Activated CD8-positive, alpha-beta memory T cell treated with anti-CD3 and anti-CD28 coated beads for 48 hours (primary cell): ENCODE measurements at places on chromosomes 13 and 19.

DNA sequence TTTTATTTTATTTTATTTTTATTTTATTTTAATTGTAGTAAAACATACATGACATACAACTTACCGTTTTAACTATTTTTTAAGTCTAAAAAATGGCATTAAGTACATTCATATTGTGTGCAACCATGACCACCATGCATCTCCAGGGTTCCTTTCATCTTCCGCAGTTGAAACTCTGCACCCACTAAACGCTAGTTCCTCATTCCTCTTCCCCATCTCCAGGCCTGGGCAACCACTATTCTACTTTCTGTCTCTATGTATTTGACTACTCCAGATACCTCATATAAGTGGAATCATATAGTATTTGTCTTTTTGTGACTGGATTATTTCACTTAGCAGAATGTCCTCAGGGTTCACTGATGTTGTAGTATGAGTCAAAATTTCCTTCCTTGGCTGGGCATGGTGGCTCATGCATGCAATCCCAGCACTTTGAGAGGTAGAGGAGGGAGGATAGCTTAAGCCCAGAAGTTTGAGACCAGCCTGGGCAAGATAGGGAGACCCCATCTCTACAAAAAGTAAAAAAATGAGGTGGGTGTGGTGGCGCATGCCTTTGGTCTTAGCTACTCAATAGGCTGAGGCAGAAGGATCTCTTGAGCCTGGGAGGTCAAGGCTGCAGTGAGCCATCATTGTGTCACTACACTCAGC, 55.7 kb upstream of the ZNF507 start:
- DNase-seq: no peak

DNA sequence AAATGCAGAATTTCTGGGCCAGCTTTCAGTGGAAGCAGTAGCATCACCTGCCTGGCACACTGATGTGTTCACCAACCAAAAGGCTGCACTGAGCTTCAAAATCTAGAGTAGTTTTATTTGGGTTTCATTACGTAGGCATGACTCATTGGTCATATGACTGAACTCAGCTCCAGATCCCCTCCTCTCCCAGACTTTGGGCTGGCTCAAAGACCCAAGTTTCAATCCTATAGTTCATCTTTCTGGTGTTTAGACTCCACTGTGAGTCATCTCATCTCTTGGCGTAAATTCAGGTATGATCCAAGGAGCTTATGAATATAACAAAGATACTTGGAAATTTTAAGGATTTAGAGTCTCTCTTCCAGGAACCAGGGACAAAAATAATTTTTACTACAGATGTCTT, 17.7 kb downstream of the ZMYM5 start:
- no peak for DNase-seq

- DNase-seq: no peak
Observed at GRCh38 chr19:28972058-28972852, 240.7 kb downstream of the UQCRFS1 start.

DNA sequence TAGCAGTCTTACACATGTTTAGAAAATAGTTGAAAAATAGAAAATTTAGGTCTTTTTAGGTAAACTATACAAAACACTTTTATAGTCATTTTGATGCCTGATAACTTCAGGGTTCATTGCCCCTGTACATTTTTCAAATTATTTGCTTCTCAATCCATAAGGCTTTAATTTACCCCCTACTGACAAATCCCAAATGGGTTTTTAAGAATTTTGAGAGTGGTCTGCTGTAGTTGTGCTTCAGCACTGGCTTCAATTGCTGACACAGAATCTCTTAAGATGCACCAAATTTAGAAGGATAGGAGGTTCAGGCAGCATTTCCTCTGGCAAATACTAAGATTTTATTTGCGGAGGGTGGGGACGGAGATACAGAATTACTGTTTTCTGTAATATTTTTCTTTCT, 89.4 kb downstream of the PCCA start:
- no peak for DNase-seq

GRCh38 chr19:48629599-48630295, 7.4 kb downstream of the DBP start:
- no peak for DNase-seq

DNA sequence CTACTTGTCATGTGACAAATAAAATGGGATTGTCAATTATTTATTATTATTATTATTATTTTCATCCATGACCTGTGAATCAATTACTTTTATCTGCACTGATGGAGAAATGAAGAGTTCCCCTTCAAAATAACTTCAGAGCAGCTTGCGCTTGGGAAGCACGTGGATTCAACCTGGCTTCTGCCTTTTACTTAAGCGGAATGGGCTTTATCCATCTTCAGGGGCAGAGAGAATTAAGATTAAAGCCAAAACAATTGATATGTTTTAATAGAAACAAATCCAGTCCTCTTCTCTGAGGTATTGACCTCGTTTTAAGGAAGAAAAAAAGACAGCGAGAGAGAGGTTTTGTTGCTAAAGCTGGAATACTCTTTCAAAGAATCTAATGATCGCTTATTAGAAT, 876 bp downstream of the SACS start:
- DNase-seq: no peak

DNA sequence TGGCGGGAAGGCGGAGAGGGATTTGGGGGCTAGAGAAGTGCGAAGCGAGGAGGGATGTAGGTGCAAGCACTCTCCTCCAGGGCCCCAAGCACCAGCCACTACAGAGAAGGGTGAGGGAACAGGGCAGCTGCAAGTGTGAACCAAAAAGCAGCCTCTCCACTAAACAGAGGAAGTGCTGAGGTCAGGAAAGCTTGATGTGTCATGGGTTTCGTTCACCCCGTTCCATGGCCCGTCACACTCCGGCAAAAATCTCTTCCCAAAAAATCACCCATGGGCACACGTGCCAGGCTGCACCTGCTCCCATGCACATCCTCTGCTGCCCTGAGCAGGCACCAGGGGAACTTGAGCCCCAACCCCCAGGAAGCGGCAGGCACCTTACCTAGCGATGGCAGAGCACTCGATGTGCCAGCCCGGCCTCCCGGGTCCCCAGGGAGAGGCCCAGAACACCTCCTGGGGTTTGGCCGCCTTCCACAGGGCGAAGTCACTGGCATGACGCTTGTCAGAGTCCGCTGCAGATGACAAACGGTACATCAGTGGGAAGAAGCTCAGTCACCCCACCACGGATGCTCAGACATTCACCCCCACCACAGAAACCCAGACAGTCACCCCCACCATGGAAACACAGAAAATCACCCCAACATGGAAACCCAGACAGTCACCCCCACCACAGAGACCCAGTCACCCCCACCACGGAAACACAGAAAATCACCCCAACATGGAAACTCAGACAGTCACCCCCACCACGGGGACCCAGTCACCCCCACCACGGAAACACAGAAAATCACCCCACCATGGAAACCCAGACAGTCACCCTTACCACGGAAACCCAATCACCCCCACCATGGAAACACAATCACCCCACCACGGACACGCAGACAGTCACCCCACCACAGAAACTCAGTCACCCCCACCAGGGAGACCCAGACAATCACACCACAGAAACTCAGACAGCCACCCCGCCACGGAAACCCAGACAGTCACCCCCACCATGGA, 29.0 kb downstream of the CARS2 start:
- no peak for DNase-seq

DNA sequence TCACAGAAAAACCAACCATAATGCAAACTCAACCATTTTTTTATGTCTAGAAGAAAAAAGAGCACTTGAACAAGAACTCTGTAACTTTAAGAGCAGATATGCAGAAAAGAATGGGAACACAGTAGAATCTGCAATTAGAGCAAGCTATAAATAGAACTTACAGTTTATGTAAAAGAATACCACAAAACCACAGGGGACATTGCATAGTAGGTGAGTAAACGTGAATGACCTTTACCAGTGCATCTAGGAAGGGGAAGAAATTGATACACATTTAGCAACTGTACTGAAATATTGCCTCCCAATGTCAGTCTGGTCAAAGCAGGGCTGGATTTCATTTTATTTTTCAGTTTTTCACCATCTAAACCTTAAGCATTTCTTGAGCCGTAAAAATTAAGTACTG, 242.2 kb upstream of the EDNRB start:
- DNase-seq: no peak

DNA sequence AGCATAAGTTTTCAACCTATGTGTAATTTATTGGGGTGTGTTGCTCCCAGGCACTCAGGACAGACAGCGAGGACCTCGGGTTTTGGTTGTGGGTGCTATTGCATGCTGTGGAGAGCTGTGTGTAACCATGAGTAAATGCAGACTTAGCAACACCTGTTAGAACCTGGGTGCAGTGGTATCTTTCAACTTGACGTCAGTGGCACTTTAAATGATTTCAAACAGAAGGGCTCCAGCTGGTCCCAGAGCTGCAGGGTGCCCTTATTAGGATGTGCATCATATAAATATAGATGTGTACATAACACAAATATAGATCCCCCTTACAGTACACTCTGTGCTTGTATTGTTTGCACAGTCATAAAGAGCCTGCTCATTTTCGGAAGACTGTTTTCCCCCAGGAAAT, 228.3 kb upstream of the IRS2 start:
- DNase-seq: no peak

DNA sequence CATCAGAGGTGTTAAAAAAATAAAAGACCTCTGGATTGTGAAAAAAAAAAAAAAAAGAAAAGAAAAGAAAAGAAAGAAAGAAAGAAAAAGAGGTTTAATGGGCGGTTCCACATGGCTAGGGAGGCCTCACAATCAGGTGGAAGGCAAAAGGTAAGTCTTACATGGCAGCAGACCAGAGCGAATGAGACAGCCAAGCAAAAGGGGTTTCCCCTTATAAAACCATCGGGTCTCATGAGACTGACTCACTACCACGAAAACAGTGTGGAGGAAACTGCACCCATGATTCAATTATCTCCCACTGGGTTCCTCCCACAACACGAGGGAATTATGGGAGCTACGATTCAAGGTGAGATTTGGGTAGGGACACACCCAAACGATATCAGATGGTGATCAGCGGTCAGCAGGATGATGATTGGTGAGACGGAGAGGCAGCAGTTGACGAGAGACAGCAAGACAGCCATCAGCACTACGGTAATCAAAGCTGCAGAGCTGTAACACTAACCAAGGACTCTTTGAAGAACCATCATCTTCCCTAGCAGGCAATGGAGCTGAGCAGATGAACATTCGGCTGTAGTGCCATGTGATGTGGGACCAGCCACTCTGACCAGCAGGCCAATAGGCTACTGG, 3.9 kb upstream of the CD209 start:
- peak; percentile 16 for DNase-seq

GRCh38 chr19:41426116-41426841, 895 bp downstream of the B3GNT8 start:
- DNase-seq: no peak

DNA sequence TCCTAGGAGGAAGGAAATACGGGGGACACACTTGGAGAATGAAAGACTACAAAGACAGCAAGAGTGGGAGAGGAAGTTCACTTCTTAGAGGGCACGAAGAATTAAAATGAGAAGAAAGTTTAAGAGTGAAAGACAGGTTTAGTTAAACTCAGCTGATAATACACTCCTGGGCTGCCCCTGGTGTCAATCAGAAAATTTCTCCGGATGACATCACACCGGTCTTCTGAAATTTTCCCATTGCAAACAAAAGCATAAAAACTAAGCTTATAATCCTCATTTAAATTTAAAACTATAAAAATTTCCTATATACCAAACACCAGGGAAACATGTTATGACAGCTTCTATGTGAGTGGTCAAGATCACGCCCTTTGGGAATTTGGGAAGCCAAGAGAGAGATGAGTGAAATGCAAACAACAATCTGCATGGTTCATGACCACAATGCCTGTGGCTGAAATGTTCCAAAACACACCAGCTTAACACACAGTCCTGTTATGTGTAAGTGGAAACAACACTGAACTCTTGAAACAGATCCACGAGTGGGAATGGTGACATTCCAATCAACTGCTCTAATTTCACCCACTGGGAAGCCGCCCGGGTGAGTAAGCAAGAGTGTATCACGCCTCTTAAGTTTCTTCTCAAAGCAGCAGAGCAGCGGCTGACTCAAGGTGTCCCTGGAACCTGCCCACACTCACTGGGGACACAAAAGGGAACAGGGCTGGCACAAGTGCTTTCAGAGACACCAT, 49.0 kb downstream of the BRD4 start:
- DNase-seq: no peak

DNA sequence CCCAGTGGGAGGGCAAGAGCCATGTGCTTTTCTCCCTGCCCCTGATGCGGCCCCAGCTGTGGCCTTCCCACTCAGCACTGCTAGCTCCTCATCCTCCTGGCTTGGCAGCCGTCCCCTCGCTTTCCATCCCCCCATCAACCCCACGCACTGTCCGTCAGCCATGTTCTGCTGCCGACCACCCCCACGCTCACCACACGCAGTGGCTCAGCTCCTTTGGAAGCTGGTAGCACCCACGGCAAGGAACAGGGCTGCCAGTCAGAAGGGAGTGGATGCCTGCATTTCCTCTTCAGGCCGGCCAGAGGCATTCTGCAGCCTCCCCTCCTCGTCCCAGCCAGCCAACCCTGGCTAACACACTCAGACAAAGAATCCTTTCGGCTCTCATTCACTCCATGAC, 6.3 kb downstream of the CALM3 start:
- no peak for DNase-seq

- no peak for DNase-seq
Observed at GRCh38 chr13:72295153-72295552, 428.1 kb upstream of the DACH1 start.

DNA sequence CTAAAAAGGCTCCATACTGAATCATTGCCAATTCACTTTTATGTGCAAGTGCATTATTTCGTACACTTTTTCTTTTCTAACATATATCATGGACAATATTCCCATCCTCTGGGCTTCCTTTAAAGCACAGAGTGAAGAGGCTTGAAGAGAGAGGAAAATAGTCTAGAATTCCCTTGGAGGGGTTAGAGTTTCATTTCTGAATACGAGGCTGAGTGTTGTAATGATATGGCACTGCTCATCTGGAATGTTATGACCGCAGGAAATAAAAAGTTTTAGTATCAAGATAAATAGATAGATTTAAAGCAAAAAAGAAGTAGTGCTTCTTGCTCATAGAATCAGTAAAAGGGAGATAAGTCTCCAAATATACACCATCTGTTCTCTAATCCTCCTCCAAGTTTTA, 412.3 kb upstream of the SLITRK1 start:
- no peak for DNase-seq

- DNase-seq: no peak
Observed at GRCh38 chr13:64289702-64290101, 2874.1 kb upstream of the PCDH20 start.

DNA sequence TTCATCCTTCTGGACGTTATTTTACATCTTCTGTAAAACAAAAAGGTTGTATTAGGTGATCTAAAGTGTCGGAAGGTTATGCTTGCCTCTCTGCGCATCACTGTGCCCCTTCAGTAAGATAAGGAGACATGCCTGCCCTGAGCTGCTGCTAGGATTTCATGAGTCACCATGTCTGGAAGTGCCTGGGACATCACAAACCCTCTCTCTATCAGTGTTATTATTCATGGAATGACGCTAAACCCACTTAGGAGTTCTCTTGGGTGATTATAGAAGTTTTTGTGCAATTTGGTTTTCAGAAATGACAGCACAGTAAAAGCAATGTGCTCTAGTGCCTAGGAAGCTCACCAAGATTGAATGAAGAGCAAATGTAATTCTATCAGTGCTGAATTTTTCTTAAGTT, 617.7 kb downstream of the DCT start:
- no peak for DNase-seq

GRCh38 chr19:17448131-17448967, at the start of gene TMEM221:
TSS of gene TMEM221 (minus strand) at chr19:17448668. CDS start at chr19:17448462, 206 bp downstream.
- no peak for DNase-seq
